Stimulated activated CD4-positive, alpha-beta T cell treated with anti-CD3 and anti-CD28 coated beads, TNF-alpha, amount 100 ng/mL, for 4 hours (primary cell): ENCODE measurements at places on chromosomes 3 and 15.

GRCh38 chr3:122946185-122946584 is 81.4 kb downstream of the SEMA5B start:
- DNase-seq = no peak

- DNase-seq = no peak
Observed at GRCh38 chr3:29363110-29363509, 82.2 kb downstream of the RBMS3 start.

- DNase-seq = no peak
Observed at GRCh38 chr3:124951511-124952281, 17.1 kb upstream of the MUC13 start.

GRCh38 chr3:126552688-126553283 is 5.9 kb downstream of the C3orf22 start:
- no peak for DNase-seq

GRCh38 chr3:141094790-141095545 is 43.8 kb downstream of the SPSB4 start:
- no peak for DNase-seq

DNA sequence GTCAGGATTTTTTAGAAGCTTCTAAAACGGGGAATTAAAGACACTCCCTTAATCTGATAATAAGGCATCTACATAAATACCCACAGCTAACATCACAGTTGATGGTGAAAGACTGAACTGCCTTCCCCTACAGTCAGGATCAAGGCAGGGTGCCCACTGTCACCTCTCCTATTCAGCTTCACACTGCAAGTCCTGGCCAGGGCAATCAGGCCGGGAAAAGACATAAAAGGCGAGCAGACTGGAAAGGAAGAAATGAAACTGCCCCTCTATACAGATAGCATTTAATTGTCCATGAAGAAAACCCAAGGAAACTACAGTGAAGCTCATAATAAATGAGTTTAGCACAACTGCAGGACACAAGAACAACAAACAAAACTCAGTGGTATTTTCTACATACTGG is 61.7 kb downstream of the HERC2 start:
- DNase-seq = no peak

- DNase-seq = no peak
Observed at GRCh38 chr15:38867556-38867955, 302.9 kb upstream of the RASGRP1 start.

GRCh38 chr3:127886231-127886955 is 28.6 kb upstream of the KBTBD12 start:
- no peak for DNase-seq

DNA sequence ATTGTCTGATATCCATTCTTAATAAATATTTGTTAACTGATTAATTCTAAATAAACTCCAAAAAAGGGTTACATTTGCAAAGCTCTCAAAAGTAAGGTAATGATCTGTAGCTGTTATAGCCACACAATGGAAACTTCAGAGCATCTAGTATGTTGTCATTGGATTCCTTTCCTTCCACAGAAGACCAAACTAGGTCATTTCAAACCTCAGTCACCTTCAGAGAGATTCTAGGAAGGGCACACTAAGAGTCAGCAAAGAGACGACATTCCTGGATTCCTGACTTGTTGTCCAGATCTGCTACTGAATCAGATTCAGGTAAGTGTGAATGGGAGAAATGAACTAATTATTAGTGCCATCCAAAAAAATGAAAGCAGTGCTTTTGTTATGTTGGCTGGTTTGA is 3.0 kb upstream of the COL8A1 start:
- no peak for DNase-seq

DNA sequence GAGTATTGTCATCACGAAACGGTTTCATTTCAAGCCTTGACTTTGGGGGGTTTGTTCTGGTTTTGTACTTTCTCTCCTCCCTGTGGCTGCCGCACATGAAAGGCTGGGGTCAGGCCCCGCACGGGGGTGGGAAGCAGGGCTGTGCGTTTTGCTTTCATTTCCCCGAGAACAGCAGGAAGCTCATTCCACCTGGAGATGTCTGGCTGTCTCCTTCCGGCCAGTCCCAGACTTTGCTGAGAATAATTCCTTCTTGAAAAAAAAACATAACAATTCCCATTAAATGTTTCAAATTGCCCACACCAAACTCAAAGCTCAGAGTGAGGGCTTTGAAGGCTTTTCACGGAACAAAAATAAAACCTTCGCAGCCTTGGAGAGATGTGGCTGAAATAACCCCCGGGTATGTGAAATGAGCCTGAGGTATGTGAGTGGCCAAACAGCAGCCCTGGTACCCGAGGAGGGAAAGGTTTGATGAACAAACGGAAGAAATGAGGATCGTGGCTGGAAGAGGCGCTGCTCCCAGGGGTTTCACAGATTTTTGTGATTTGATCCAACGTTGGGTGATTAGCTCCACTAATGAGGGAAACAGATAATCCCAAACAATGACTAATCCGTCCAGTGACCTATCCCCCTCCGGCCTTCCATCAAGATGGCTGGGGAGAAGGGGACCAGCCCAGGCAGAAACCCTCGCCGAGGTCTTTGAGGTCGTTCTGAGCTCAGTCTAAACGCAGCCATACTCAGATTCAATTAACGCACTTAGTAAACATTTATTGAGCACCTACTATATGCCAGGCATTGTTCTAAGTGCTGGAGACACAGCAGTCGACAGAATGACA is 126.9 kb upstream of the MEF2A start:
- no peak for DNase-seq

DNA sequence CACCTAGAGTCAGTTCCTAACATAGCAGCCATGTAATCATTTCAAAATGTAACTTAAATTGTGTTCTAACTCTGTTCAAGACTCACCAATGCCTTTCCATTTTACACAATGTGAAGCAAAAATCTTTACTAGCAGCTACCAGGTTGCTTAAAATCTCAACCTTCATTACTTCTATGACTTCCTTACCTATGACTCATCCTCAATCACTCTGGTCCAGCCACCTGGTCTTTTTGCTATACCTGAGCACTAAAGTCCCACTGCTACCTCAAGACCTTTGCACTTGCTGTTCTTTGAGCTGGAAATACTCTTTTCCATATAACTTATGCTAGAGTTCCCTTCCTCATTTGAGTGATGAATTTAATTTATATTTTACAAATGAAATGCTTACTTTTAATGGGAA is 993.2 kb downstream of the NTRK3 start:
- DNase-seq = no peak

DNA sequence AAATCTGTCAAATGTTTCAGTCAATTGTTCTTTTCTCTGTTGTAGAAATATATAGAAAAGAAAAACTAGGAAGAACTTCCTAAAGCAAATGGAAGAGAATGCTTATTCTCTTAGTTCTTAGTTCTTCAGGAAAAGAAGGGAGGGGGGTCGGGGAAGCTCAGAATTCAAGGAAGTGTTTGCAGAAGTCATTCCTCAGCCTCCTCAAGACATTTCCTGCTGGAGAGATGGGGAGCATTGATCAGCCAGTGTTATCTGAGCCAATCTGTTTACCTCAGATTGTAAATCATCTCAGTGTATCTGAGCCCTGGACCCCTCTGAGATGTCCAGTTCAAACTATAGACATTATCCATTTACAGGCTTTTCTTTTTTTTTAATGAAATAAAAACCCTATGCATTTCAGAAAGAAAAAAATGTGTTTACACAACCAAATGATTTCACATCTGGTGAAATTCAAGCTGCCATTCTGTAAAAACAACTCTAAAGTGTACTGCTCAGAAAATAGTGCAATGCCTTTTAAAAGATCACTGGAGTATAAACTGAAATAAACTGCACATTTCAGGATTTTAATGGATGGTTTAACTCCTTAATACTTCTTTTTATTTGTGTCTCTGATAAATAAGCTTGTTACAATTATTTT is 460.7 kb downstream of the ROBO1 start:
- no peak for DNase-seq

- DNase-seq = no peak
Observed at GRCh38 chr15:99442252-99442897, 123.4 kb upstream of the MEF2A start.

DNA sequence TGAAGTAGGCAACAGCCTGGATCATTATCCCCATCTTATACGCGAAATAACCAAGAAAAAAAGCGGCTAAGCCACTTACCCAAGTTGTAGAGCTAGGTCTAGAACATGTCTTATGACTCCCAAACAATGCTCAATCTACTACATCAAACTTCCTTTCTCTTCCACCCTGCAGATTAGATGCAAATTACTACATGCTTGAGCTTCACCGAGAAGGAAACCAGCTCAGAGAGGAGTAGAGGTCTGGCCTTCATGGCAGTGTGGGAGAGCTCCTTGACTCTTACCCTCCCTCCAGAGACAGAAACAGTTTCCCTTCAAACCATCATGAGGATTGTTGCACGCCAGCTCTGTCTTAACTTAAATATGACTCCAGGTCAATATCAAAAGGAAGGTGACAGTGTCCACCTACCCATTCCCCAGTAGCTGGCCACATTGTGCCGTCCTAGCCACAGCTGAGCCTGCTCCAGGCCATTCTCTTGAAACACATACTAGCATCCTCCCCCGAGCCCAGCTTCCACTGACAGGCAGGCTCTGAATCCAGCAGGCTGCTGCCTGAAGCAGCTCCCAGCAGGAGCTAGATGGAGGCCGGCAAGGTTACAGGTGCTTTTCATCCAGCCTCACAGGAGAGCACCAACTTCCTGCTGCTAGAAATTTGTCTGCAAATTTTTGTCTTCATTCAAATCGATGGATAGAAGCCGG is 56.8 kb downstream of the CPN2 start:
- DNase-seq = no peak

DNA sequence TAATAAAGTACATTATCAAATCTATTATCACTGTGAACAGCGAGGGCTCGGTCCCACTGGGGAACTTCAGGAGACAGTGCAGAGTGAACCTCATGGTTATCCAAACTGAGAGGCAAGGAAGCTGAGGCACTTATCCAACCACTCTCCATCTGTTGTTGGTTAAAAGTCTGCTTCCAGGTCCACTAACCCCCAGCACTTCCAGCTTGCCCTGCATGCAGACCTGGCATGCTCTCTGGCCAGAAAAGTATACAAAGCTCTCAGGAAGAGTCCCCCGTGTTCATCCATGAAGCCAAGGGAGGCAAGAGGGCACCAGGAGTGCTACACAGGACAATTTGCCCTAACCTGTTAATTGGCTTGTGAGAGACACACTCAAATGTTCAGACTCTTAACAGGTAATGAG is 36.0 kb downstream of the FBN1 start:
- DNase-seq = no peak

- DNase-seq = no peak
Observed at GRCh38 chr3:72543246-72543645, 305.0 kb downstream of the SHQ1 start.

DNA sequence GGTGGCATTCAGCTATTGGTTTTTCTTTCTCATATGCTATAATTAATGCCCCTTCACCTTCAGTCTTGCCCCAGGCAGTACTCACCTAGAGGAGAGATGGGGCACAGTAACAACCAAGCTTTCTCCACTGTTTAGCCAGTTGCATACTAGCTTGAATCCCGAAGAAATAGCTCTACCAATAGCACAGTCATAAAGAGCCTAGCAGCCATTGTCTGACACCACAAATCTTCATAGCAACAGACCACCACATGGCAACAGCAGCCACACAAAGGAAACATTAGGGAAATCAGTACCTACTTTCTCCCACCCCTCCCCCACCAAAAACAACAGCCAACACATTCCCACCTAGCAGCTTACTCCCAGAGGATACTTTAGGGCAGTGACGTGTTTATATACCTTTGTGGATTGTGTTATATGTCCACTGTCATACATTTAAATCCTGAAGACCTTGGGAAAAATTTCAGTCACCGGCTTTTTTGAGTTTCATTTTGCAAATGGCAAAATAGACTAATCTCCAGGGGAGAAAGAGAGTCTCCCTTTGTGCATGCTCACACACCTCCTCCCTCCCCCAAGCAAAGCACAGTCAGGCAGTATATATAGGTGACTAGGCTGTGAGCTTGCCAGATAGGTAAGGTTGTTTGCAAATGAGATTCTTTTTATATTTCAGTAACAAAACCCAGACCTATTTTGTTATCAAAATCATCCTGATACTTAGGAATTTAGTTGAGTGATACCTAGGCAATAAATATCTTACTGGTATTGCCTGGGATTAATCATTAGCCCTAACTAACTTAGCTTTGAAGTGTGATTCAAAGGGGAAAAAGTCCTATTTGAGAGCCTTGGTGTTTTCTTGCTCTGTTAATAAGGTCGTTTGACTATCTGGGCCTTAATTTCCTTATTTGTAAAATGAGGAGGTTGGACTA is 140.6 kb downstream of the RBPMS2 start:
- DNase-seq = no peak

DNA sequence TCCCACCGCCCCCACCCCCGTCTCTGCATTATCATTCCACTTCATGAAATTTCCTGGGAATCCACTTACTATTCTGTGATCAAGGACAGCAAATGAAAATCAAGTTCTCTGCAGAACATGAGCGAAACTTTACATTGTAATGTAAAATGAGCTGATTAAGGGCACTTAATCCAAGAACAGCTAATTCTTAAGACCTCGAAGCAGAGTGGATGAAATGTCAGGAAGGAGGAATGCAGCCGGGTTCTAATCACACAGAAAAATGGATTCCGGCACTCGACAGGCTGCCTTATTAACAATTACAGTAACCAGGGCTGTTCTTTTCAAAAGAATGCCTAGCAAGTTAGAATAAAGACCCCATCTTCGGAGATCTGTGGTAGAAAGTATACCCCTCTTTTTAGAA is 57.5 kb downstream of the RFTN1 start:
- DNase-seq = no peak

DNA sequence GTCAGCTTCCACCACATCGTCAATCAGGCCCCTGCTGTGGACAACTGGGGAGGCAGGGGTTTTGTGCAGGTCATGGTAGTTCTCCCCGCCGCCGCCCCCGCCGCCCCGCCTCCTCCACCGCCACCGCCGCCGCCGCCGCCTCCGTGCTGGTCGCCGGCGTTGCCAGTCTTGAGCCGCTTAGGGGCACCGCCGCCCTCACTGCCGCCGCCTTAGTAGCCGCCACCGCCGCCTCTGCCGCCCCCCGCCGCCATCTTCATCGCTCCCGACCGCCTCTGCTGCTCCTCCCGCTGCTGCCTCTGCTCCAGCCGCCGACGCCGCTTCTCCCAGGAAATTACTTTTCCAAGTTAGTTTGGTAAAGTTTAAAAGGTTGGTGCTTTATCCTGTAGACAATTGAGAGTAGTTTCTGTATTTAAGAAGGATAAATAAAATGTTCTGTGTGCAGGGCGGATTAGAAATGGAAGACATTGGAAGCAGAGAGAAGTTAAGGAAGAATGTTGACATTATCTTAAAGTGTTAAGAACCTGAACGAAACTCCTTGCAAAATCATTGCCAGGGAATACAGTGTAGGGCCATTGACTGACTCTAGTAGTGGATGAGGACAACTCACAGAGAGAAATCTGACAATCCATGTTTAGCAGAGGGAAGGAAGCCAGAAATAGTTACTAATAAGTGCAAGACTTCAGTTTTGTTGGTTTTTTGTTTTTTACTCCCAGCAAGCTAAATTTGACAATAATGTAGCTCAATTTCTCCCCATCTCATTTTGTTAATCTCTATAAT is 53.0 kb upstream of the GOLGA8A start:
- no peak for DNase-seq

DNA sequence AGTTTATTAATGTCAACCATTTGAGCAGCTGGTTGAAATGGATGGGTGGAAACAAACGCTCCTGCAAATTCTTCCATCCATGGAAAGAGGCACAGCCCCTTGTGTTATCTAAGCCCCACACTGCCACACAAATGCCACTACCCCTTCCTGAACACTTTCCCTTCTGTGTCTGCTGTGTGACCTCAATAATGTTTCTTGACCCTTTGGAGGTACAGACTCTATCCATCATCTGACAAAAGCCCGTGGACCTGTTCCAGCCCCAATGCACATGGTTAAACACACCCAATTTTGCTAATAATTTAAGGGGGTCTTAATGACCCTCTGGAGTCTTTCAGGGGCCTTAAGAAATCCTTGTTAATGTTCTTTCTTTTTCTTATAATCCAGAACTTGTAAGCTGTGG is 482.2 kb upstream of the CFAP20DC start:
- no peak for DNase-seq
